Stimulated activated CD4-positive, alpha-beta T cell treated with anti-CD3 and anti-CD28 coated beads, Interleukin-2, amount 100 ng/mL, for 48 hours (primary cell): ENCODE measurements at places on chromosomes 5 and 9.

- no peak for DNase-seq
Observed at GRCh38 chr5:6572825-6573380, 59.9 kb downstream of the NSUN2 start.

GRCh38 chr9:93354451-93354850 lies 97.0 kb upstream of the FAM120A start:
- no peak for DNase-seq

DNA sequence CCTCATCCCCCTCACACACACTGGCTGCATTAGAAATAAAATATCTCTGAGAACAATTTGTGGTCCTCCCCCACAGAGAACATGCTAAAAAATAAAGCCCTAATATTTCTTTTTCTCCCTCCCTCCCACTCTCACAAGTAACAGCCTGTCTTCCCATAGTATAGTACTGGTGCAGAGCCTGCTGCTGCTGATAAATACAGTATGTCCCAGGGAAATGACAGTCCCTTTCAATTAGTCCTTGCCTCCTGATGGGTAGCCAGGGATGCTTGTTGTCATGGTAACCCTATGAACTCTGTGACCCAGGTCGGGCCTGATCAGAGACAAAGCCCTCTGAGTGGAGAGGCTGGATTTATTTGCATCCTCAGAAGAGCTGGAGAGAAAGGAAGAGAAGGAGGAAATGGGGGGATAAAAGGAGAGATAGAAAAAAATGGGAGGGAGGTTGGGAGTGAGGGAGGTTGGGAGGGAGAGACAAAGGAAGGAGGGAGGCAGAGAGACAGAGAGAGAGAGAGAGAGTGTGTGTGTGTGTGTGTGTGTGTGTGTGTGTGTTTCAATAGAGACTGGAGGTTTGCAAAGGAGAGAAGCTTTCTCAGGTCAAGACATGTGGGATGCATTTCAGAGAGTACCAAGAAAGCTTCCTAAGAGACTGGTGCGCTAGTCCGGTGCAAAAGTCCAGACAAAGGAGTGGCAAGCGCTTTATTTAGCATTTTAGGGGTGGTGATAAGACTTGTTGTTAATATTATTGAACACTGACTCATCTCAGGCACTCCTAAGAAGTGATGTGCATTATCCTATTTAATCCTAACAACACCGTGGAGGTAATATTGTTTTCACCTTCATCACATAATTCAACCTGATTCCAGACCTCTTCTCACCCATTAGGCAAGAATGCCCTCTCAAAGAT lies 260.8 kb downstream of the FAM114A2 start:
- DNase-seq, result no peak

GRCh38 chr5:141349917-141350619 lies at the start of gene PCDHGB1:
Gene PCDHGB1, plus strand, starts transcription at chr5:141350099. Its CDS starts 162 bp downstream, at chr5:141350261.
- DNase-seq, result no peak

DNA sequence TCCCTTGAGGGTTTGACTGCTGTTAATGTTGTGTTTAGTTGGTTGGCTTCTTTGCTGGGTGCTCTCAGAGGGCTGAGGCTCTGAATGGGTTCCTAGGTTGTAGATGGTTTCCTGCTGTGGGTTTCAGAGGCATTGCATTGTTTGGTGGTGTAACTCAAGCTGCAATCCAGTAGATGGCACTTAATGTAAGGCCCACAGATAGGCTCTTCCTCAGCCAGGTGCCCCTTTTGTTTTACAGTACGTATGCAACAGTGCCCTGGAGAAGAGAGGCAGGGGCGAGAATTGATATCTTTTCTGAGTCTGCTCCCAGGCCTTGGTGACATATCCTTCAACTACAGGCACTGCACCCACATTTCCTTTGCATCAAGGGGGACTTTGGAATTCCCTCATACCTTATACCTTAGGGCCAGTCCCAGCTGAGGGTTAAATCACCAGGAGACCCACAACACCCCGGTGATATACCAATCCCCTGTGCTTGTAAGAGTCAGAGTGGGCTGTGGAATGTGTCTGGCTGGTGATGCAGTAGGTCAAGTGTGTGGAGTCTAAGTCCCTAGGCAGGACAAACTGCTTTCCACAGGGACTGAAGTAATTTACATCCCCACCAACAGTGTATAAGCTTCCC lies 7.0 kb upstream of the UGT3A2 start:
- DNase-seq, result no peak

GRCh38 chr9:109859447-109859846 lies 79.4 kb downstream of the PALM2AKAP2 start:
- no peak for DNase-seq

DNA sequence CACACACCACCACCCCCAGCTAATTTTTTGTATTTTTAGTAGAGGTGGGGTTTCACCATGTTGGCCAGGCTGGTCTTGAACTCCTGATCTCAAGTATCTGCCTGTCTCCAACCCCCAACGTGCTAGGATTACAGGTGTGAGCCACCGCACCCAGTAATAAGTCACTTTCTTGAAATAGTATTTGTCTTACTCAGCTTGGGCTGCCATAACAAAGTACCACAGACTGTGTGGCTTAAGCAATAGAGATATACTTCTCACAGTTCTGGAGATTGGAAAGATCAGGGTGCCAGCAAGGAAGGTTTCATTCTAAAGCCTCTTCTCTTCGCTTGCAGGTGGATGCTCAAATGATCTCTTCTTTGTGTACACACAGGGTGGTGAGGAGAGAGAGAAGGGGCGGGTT lies 99.8 kb downstream of the ARRDC3 start:
- no peak for DNase-seq

- DNase-seq, result no peak
Observed at GRCh38 chr9:29160763-29161353, 1587.6 kb upstream of the C9orf72 start.

GRCh38 chr9:90034071-90034470 lies 429.3 kb downstream of the GADD45G start:
- DNase-seq, result no peak

DNA sequence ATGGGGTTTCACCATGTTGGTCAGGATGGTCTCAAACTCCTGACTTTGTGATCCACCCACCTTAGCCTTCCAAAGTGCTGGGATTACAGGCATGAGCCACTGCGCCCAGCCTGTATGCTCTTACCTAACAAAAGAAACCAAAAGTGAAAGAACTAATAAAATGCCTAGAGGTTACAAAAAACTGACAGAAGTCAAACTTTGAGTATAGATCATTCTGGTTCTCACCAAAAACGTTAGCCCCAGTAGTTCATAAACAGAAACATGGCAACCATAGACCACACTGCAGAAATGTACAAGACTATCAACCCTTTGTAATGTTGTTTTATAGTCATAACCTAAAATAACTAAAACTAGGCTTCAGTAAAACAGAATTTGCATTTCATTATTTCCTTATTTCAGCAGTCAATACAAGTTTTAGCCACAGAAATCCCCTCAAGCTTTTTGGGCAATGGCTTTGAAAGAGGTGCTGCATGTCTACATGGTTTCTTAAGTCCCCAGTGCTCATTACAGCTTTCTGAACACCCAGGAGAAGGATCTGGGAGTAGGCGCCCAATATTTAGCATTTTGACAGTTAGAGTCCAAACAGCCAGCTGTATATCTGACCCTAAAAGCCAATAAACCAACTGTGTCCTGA lies 72.5 kb downstream of the EPB41L4A start:
- no peak for DNase-seq

GRCh38 chr9:21031091-21031807 lies at the start of gene HACD4:
Gene HACD4, minus strand, starts transcription at chr9:21031640. Its CDS starts 50 bp downstream, at chr9:21031590.
- DNase-seq, result peak; percentile 32
